ENCODE measurements at places on chromosomes 5 and 9. TPM values are rescaled to one million over a fixed set of nuclear protein-coding genes. Genes with fewer than 3 reads are reported as not detected.

FAXDC2 gene
- total RNA-seq, result 2.9 TPM

C5orf52 gene
- not detected for total RNA-seq

JAKMIP2 gene
- total RNA-seq, result 10.3 TPM

DNA sequence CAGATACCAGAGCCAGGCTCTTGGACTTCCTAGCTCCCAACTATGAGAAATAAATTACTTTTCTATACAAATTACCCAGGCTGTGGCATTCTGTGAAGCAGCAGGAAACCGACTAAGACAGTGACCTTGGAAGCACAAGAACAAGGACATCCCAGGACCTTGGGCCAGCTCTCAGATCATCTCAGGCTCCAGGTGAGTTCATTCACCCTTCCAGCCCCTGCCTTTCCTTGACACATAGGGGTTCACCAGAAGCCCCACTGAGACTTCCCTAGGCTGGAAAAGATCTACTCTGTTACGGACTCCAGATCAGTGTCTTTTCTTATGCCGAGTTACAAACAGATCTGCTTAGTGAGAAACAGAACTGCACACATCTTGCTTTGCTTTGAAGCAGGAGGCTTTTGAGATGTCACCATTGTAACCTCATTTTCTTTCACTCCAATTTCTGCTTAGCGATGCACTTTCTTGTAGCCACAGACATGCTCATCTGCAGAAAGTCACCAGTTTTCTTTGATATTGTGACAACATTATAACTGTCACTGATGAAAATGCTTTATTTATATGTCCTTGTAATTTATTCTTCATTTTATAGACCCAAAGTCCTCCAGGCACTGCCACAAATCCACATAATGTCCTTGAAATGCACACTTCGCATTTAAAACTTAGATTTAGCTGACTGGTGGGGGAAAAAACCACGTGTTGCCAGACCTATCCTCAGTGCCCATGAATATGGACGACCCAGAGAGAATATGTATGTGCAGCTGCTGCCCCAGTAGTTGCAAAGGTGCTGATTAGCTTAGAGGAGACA, 8.1 kb downstream of the CD180 start:
- DNase-seq, result peak; percentile 38

- DNase-seq, result no peak
Observed at GRCh38 chr5:158055111-158055501, 196.2 kb upstream of the CLINT1 start.

GRCh38 chr9:17986595-17986994, 407.7 kb downstream of the SH3GL2 start:
- DNase-seq, result no peak

DNA sequence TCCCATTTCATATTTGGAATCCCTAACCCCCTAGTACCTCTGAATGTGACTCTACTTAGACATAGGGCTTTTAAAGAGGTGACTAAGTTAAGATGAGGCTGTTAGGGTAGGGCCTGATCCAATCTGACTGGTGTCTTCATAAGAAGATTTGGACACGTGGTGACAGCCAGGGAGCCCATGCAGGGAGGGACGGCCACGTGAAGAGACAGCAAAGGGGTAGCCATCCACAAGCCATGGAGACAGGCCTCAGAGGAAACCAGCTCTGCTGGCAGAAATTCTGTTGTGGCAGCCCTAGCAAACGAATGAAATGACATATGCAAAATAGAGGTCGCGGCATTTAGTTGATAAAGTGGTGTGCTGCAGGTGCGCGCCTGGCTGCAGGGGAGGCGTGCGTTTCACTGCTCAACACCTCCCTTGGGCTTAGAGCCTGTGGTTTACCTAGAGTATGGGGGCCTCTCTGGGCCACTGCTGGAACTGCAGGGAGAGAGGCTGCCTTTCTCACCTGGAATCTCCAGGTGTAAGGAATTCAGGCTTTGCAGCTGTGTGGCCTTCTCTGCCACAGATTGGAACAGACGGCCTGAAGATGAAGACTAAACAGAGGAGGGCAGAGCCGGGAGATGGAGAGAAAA, 7.1 kb upstream of the AFAP1L1 start:
- DNase-seq, result peak; percentile 68

DNA sequence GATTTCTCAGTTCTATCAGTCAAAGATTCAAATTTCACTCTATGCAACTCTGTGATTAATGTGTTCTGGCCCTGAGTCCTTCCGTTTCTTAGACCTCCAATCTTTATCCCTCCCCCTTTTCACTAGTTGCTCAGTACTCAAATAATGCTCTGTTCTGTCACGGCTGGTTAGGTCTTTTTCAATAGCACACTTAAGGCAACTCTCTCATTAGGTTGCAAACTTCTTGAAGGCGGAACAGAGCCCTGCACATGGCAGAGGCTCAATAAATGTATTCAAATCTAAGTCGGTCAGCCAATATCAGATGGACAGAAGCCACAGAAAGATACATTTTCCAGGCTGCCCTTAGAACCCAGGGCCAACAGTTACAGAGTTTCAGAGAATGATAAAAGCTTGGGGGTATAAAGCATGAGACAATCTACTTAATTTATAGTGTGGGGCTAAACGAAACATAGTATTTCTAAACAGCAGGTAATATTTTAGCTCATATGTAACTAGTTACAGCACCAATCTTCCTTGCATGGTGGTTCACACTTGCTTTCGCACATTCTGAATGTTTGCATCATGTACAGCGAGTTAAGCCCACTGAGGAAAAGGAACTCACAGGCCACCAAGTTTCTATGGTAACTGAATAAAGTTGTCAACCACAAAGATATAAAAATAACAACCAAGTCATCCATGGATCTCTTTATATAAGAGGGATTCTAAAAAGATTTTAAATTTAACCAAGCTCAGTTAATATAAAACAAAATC, 67.1 kb upstream of the GOLPH3 start:
- no peak for DNase-seq

- no peak for DNase-seq
Observed at GRCh38 chr5:89998519-89999305, 410.8 kb downstream of the CETN3 start.

DNA sequence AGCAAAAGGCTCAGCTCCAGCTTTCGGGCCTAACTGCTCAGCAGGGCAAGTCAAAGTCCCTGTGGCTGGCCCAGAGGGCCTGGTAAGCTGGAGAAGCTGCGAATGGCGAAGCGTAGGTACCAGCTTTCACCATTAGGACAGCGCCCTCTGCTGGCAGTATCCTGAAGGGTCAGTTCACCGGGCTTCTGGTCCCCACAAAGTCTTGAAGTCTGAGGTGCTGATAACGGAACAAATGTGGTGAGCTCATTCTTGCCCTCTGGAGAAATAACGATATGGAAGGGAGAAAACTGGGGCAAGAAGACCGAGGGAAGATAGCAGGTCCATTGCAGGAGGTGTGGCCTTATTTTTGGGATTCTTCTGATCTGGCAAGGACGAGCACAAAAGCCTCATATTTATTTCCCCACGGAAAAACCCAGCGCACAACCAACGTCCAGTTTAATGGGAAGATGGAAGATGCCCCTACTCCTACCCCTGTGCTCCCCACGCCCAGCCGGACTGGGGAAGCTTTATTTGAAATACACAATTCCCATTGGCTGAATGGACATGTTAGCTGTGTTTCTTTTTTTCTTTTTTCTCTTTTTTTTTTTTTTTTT, 7.2 kb downstream of the SOWAHA start:
- peak; percentile 90 for DNase-seq

DNA sequence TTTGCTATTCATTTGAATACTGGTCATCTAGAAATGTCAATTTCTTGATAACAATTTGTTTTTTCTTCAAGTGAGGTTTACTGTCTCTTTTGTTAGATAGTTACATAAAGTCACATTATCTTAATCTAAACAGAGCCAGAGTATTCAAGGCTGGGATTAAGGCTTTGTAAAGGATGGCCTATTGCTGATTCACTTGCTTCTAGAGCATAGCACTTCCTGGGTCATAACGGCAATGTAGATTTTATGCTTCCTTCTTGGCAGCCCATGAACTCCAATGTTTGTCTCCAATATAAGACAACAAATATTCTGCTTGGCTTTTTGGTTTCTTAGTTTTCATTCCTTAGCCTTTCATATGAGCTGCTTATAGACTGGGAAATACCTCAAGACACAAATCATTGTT, 2007.9 kb upstream of the CDH6 start:
- no peak for DNase-seq

DNA sequence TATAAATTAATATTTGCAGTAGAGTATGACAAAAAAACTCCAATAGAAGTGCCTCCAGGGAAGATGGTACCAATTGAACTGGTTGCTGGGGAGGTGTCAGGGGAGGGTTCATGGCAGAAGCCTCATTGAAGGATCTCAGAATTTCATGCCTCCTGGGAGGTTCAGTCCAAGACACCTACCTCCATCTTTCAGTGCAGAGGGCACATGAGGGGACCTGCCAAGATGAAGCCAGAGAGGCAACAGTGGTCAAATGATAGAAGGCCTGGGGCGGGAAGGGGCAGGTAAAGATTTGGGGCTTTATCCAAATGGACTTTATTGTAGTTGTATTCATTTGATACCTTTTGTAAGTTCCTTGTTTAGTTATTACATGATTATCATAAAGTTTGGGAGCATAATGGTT, 25.9 kb upstream of the KCNIP1 start:
- no peak for DNase-seq
